GDM1 (cell line): ENCODE measurements at places on chromosomes 2 and 18.

DNA sequence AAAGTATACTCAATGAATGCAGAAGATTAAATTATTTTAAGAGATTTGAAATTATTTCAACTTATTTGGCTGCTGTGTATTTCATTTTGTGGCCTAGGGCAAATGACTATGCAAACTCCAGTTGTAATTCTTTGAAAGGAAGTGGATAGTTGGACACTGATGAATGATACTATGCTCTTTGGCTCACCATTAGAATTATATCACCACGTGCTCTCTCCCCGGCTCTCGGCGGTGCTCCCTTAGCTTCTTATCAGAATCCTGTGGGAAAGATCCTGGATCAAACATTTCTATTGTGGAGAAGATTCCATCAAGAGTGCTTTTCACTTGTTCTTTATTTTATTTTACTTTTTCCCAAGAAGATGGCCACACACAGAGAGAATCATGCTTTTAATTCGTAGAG, 55.2 kb downstream of the ADCYAP1 start:
- no peak for DNase-seq

DNA sequence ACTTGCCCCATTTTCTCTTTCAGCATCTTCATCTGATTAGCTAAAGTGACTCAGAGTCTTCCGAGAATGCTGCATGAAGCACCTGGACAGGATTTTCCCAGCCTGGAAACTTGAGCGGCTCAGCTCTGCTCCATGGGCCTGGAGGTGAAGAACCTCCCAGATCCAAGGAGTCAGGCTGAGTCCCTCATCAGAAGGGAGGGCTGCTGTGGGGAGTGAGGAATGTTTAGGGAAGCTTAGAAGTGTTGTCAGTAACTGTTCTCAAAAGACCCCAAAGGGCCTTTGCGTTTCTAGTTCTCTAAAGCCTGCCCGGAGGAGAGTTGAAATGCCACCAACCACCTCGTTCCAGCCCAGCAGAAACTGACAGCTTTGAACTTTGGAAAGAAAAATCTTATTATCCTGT, 157.1 kb downstream of the CLIP4 start:
- DNase-seq = no peak

- no peak for DNase-seq
Observed at GRCh38 chr2:109609352-109610024, 4.3 kb downstream of the SEPTIN10 start.

DNA sequence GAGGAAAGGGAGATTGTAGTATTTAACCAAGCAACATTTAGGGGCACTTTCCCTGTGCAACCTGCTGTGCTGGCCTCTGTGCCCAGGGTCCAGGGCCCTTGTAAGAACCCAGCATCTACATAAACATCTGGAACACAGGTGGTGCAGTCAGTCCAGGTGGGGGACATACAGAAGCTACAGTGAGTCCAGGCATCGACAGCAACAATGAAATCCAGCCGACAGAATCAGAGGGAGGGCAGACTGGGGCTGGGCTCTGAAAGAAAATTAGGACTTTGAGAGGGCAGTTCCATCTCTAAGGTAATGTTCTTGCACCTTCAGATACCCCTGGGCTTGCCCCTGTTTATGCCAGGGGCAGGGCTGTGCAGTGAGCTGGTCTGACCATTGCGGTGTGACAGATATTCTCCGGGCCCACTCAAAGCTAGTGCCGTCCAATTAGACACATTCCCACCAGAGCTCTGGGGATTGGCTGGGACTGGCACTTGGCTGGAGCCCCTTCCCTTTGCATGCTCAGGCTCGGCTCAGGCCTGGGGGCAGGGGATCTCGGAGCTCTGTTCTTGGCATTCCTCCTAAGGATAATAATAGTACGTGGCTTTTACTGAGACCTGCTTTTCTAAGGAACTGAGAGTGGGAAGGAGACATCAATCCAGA, 5.4 kb downstream of the LBH start:
- DNase-seq = no peak

GRCh38 chr2:75403991-75404428, 156.7 kb downstream of the EVA1A start:
- DNase-seq = peak; percentile 6

DNA sequence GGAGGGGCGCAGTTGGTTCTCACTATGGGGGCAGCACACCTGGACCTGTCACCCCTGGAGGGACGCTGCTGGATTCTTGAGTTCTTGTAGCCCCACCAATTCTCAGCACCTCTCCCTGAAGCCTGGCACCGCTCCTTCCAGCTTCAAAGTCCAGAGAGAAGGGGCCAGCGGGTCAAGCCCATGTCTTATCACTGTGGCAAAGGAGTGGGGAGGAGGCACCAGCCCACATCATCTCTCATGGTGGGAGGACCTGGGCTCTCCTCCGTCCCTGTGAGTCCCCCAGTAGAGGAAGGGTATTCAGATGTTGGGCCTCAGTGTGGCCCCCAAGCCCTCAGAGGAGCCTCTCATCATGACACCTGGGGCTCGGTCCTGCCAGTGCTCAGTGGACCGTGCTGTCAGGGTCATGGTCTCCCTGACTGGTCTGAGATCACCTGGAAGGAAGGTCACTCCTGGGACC, 67.4 kb downstream of the HS1BP3 start:
- no peak for DNase-seq

GRCh38 chr2:109644571-109645275, 30.6 kb downstream of the SOWAHC start:
- DNase-seq = no peak

DNA sequence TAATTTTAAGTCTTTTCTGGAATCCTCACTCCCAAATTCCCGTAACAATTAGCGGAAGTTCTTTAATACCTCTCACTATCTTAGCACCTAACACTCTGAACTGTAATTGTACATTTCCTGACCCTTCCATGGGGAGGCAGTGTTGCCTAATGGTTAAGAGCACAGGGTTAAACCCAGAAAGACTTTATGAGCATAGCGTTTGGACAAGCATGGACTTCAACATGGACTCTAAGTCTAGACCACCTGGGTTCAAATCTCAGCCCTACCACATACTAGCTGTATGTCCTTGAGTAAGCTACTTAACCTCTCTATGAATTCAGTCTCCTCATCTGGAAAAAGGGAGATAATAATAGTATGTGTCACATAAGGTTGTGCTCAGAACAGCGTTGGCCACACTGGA, 13.0 kb downstream of the ANTXR1 start:
- peak; percentile 45 for DNase-seq
